CD8-positive, alpha-beta T cell (primary cell): ENCODE measurements at places on chromosomes 11 and 22.

DNA sequence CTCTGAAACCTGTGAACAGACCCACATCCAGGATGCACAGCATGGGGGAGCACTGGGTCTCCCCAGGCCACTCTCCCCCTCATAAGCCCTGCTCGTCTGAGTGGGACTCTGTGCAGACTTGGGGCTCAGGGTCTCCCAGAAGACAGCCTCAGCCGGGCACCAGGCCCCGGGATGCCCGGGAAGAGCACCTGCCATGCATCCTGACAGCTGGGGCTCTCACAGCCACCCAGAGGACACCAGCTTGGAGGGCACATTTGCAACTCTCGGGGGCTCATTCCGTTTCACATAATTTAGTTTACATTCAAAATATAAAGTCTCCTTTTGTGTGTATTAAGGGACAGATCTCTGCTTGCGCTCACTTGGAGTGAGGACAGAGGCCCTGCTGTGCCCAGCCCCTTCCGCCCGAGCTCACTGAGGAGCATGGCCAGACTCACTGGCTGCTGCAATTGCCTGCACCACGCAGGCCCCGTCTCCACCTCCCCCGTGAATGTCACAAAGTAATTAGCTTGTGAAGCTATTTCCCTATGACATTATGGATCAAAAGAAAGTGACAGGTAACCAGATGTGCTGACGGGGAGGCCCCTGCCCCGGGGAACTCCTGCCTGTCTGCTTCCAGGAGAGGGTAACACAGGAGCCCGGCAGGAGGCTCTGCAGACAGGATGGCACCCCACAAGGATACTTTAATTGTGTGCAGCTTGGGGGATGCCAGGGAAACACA lies 275.6 kb downstream of the BRD1 start:
- no peak for DNase-seq

- no peak for DNase-seq
These were observed 34.1 kb downstream of the MRE11 start for GRCh38 chr11:94459576-94459975.

DNA sequence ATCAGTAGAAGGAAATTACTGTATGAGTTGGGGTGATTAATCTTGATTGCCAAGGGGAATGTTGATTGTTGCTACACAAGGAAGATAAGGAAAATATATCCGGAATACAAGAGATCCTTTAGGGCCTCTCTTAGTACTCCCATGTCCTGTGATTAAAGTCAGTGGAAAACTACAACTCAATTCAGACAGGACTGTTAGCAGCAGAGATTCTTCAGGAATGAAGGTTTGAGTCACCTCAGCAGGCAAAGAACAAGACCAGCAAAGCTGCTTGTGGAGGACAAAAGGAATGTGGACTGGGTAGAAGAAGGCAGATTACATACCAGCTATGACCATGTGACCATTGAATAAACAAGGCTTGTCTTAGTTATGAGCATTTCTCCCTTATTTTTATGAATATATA lies 478.2 kb downstream of the BUD13 start:
- DNase-seq = no peak

GRCh38 chr11:15933886-15934625 lies 422.3 kb downstream of the SOX6 start:
- no peak for DNase-seq

- DNase-seq = no peak
These were observed 17.5 kb downstream of the BCR start for GRCh38 chr22:23197836-23198235.

- DNase-seq = no peak
These were observed 203.7 kb upstream of the MTMR2 start for GRCh38 chr11:96127596-96127959.

DNA sequence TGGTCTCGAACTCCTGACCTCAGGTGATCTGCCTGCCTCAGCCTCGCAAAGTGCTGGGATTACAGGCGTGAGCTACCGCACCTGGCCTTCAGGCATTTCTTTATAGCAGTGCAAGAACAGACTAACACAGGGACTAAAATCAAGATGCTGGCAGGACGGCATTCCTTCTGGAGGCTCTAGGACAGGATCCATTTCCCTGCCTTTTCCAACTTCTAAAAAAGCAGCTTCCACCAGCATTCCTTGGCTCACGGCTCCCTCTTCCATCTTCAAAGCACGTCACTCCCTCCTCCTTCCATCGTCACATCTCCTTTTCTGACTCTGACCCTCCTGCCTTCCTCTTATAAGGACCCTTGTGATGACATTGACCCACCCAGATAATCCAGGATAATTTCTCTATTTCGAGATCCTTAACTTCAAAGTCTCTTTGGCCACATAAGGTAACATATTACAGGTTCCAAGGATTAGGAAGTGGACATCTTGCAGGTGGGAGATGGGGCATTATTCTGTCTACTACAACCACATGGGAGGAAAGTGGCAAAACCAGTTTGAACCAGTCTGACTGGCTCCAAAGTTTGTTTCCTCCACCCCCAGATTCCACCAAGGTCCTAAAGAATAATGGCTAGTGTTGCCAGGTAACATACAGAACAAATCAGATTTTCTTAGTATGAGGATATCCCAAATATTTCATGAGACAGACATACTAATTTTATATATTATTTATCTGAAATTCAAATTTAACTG lies 172.5 kb downstream of the MN1 start:
- no peak for DNase-seq

DNA sequence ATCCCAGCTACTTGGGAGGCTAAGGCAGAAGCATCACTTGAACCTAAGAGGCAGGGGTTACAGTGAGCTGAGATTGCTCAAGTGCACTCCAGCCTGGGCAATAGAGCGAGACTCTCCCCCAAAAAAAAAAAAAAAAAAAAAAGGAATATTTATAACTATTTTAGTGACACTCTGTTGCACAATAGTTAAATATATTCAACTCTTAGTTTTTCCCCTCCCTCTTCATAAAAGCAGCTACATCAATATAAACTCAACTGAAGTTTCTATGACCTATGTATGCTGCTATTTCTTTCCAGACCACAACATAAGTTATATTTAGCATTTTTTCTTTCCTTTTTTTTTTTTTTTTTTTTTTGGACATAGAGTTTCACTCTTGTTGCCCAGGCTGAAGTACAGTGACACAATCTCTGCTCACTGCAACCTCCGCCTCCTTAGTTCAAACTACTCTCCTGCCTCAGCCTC lies 19.2 kb downstream of the CELF1 start:
- no peak for DNase-seq

DNA sequence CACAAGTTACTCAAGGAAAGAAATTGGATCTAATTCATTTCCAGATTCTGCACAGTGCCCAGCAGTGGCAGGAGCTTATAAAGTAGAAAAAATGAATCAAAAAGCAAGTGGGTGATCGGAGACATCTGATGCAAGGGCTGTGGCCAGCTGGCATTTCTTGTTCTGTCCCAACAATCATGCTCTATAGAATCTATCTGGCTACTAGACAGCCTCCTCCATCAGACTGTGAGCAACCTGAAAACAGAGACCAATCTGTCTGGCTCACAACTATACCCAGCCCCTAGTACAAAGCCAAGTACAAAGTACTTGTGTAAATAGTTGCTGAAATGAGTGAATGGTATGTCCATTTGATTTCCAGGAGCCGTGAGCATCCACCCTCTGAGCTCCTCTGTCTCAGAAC lies 11.4 kb downstream of the USH1C start:
- no peak for DNase-seq

GRCh38 chr11:20089796-20090653 lies 70.2 kb downstream of the DBX1 start:
- no peak for DNase-seq

DNA sequence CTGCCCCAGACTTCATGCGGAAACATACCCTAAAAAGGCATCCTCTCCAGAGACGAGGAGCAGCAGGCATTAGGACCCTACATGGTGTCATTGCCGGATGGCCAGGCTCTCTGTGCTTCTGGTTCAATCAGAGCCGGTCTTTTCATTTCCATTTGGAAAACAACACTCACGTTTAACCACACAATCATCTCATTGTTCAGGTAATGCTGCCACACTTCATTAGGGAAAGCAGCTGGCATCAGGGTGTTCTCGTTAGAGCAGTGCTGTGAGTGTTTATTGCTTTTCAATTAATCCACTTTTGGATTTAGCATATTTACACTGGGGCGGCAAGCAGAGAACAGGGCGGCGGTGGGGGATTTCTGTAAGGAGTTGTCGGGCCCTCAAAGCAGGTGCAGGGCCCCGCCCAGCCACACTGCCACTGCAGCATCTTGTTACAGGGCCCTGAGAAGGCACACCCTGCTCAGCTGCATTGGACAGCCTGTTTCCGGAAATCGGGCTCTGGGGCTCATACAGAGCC lies 338.6 kb downstream of the SHANK2 start:
- DNase-seq = no peak

DNA sequence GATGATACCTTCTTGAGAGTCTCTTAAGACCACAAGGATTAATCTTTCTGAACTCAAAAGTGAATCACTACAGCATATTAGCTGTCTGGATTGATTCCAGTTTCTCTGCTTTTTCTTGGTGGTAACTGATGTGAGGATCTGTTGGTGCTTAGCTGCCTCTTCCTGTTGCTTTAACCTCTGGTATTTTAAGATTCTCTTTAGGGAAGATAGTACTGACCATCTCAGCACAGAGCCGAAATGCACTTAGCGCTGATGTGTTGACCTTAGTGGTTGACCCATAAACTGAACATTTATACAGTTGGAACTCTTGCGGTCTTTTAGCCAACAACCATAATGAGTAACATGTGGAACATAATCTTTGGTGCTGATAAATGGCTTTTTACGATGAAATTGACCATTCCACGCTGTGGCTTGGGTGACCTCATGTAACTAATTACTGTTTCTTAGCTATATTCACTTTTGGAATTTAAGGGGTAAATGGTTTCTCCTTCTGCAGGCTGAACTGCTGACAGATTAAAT lies 33.7 kb downstream of the APLP2 start:
- DNase-seq = no peak

DNA sequence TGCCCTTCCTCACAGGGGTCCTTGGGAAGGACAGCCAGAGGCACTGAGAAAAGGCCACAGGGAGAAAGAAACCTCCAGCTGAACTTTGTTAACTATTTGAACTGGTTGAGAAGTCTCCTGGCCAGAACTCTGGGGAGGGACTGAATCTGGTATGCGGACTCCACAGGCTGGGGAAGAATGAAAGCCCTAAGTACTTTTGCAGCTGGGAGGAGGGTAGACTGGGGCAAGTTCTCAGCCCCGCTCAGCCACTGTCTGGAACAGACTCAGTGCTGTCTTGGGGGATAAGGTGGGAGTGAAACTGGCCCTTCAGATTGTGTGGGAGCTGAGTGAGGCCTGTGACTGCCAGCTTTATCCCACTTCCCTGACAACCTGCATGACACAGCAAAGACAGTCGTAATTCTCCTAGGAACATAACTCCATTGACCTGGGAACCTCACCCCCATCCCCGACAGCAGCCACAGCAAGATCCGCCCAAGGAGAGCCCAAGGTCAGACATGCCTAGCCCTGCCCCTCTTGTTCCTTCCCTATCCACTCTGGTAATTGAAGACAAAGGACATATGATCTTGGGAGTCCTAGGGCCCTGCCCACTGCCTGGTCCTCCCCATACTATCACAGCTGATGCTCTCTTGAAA lies 475.1 kb upstream of the CNTN5 start:
- no peak for DNase-seq

DNA sequence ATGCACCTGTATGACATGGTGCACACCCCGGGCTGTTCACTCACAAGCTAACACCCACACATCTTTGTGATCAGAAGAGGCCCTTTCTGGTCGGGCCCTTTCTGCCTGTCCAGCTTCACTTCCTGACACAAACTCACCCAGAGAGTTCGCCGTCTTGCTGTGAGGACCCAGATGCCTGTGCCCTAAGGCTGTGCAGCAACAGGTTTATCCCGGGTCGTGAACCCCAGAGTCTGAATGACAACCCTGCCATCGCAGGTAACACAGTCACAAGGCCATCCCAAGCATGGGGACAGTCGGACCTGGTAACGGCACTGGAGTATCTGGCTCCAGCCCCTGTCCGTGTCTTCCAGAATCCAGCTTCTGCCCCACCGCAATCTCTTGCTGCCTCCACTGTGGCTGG lies 235.1 kb downstream of the BUD13 start:
- DNase-seq = no peak

- DNase-seq = no peak
These were observed 538.9 kb downstream of the DLG2 start for GRCh38 chr11:85088286-85088685.

GRCh38 chr11:44886790-44887140 lies 63.9 kb downstream of the TP53I11 start:
- no peak for DNase-seq

- DNase-seq = no peak
These were observed 19.6 kb downstream of the SPATA19 start for GRCh38 chr11:133825666-133826065.

DNA sequence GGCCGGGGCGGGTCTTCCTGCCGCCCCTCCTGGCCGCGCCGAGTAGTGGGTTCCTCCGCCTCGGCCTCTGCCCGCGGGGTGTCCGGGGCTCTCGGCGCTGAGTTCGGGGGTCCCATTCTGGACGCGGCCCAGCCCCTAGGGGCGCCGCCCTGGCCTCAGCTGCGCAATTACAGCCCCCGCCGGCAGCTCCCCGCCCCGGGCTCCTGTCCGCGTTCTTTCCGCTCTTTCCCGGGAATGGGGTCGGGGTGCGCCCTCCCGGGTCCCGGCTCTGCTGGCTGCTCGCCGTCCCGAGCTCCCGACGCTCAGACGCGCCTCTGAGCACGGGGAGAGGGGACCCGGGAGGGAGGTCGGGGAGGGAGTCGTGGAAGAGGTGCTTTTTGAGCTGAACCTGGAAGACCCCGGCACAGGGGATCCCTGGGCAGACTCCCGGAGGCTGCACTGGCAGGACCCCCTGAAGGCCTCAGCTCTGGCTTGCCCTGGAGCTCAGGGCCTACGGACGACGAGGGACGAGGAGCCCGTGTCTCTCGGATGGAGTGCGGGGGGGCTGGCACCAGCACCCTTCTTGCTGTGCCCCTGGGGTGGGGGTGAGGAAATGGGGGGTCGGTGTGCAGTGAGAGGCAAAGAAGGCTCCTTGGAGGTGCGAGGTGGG lies 558 bp downstream of the TSPAN4 start:
- DNase-seq = peak; percentile 42

DNA sequence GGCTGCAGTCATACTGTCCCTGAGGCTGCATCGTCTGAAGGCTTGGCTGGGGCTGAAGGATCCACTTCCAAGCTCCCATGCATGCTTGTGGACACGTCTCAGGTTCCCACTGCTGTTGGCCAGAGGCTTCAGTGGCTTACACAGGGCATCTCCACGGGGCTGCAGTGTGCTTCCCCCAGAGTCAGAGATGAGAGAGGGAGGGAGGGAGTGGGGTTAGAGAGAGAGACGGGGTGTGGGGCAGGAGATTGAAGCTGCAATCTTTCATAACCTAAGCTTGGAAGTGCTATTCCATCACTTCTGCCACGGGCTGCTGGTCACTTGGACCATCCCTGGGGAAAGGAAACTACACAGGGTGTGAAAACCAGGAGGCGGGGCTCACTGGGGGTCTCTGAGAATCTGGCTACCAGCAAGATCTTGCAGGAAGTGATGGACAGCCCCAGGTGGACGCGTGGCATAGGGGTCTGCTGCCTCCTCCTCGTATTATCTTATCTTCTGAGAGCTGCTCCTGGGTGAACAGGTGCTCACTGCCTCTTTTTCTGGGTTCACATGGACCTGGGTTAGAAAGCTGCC lies 63.0 kb upstream of the MYEOV start:
- DNase-seq = no peak
